Stimulated activated CD4-positive, alpha-beta T cell treated with anti-CD3 and anti-CD28 coated beads, Interleukin-15, amount 100 ng/mL, for 1 hour (primary cell): ENCODE measurements at places on chromosomes 7 and 10.
A peak's percentile ranks its signal among the peaks of the same experiment; 100 is the strongest.

DNA sequence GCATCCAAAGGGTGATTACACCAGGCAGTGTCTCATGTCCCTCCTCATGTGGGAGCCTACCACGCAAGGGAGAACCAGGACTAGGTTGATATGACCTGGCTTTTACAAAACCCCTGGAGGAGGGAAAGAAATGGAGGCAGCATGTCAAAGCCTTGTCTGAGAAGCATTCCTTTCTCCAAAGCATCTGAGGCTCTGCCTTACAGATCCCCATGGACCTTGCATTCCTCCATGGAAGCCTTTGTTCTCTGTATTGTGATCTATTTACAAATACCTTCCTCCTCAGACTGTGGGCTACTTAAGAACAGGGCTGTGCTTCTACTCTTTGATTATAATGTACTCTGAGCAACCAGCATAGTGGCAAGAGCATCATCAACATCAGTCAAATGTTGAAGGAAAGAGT, 197.0 kb downstream of the PLXNA4 start:
- DNase-seq, result no peak

DNA sequence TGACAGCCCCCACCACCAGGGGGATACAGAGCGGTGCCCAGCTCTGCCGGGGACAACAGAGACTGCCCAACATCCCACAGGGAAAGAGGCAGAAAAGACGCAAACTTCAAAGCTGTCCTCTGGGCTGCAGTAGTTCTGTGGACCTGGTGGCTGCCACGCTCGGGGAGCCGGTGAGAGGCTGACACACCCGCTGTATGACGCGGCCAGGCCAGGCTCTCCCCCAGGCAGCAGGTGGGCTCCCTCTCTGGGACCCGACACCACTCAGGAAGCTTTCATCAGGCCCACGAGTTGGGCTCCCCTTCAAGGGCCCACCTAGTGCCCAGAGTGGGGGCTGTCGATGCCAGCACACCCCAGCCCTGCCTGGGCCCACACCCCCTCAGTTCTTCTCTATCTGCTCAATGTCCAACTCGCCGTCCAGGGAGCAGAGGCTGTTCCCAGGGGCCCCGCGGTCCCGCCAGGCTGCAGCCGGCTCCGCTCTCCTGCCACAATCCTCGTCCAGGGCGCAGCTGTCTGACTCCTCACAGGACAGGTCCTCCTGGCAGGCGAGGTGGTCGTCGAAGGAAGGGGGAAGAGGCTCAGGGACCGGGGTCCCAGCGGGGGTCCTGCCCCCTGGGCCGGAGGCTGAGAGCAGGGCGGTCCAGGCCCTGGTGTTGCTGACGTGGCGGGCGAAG, 121.2 kb downstream of the FAM53B start:
- DNase-seq, result no peak

DNA sequence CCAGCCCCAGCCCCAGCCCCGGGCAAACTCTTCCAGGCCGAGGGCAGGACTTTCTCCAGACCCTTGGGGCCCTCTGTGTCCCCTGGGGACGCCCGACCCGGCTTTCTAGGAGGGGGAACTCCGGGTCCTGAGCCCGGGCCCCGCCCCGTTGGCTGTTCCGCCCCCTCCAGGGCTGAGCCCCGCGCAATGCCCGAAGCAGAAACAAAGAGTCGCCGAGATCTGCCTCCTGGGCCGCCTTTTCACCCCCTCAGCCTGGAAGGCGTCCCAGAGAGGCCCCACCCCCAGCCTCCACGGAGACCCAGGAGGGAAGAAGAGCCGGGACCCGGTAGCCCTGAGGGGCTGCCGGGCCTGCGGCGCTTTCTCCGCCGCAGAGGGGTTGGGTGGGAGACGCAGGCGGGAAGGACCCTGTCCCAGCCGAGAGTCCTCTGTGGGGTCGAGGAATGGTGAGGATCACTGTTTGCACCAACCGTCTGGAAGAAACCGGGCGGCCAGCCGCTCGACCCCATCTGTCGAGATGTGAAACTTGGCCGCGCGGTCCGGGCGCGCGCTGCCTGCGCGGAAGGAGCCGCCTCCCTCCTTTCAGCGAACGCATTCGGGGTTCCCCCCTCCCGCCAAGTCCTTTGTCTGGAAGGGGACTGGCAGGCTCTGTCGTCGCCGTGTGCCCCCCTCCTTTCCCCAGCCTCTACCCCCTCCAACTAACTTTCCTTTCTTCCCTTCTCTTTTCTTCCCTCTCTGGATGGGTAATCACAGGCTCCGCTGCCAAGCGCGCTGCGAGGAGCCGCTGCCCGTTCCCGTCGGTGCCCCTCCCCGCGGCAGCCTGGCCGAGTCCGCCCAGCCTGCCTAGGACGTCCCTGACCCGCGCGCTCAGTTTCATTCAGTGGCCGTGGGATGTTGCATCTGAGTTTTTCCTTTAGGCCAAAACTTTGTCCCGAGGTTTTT, 10.2 kb downstream of the EN2 start:
- DNase-seq, result no peak

GRCh38 chr10:70267161-70267933, 16.5 kb downstream of the NPFFR1 start:
- no peak for DNase-seq

GRCh38 chr7:40760293-40760964, 625.6 kb downstream of the SUGCT start:
- DNase-seq, result no peak

GRCh38 chr7:134731616-134732015, 47.8 kb upstream of the CALD1 start:
- no peak for DNase-seq

- DNase-seq, result no peak
Measured at GRCh38 chr10:23530079-23530478, 91.2 kb downstream of the OTUD1 start.

GRCh38 chr10:118062798-118063238, 16.1 kb upstream of the RAB11FIP2 start:
- no peak for DNase-seq

- DNase-seq, result no peak
Measured at GRCh38 chr7:45401155-45401554, 173.0 kb upstream of the ADCY1 start.

- no peak for DNase-seq
Measured at GRCh38 chr10:67803588-67804394, 34.2 kb downstream of the DNAJC12 start.

GRCh38 chr7:139286144-139286543, 55.0 kb upstream of the FMC1 start:
- no peak for DNase-seq

GRCh38 chr7:41448104-41448503, 254.8 kb downstream of the INHBA start:
- no peak for DNase-seq

- no peak for DNase-seq
Measured at GRCh38 chr7:80284855-80285254, 150.2 kb downstream of the GNAI1 start.

DNA sequence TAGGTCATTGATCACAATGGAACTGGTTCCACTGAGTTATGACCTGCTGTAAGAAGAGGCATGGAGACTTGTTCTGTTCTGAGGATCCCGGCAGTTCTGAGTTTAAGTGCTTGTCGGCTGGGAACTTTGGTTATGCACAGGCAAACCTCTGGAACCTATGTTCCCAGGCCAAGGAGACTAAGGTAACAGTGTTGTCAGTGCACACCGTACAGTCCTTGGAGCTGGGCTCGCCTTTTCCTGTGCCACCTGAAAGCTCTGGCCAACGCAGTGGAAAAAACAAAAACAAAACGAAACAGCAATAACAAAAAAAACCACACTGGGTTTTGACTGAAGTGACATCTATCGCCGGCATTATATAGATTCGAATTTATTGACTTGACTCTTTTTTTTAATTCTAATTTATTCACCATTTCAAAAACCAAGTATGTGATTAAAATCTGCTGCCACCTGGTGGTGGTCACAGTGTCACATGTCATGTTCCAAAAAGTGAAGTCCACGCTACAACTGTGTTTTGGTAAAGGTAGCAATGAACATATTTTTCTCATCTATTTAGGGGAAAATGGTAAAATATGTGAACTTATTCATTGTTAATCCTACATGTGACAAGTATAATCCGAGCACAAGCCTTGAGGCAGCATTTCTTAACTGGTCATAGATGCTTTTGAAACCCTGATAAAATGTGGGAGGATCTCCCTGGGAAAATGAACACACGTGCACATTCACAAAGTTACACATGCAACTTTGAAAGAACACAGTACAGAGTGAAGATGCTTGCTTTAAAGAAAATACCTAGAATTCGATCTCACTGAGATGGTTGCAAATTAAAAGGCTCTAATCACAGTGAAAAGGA, 113.8 kb upstream of the PPP2R2D start:
- no peak for DNase-seq

- DNase-seq, result no peak
Measured at GRCh38 chr7:97187067-97187466, 69.6 kb downstream of the SDHAF3 start.

GRCh38 chr10:93386631-93387369, 95.3 kb downstream of the MYOF start:
- DNase-seq, result no peak

GRCh38 chr10:63083904-63084689, 49.0 kb upstream of the NRBF2 start:
- DNase-seq, result no peak

GRCh38 chr7:151825721-151826120, 51.2 kb downstream of the PRKAG2 start:
- DNase-seq, result no peak

DNA sequence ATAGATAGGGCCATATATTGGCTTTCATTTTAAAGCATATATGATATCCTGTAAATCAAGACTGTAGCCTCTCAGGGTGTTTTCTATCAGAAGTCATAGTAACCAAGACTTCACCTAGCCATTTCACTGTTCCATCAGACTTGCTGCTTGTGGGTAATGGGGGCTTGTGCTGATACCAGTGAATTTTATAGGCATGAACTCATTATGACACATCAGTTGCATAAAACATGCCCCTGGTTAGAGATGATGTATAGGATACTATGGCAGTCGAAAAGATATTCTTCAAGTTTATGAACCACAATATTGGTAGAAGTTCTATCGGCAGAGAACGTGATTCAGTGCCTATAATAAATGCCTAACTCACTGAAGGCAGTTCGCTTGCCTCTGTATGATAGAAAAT, 206.4 kb downstream of the ITGB1 start:
- no peak for DNase-seq

GRCh38 chr7:125118444-125118843, 188.8 kb upstream of the POT1 start:
- no peak for DNase-seq

DNA sequence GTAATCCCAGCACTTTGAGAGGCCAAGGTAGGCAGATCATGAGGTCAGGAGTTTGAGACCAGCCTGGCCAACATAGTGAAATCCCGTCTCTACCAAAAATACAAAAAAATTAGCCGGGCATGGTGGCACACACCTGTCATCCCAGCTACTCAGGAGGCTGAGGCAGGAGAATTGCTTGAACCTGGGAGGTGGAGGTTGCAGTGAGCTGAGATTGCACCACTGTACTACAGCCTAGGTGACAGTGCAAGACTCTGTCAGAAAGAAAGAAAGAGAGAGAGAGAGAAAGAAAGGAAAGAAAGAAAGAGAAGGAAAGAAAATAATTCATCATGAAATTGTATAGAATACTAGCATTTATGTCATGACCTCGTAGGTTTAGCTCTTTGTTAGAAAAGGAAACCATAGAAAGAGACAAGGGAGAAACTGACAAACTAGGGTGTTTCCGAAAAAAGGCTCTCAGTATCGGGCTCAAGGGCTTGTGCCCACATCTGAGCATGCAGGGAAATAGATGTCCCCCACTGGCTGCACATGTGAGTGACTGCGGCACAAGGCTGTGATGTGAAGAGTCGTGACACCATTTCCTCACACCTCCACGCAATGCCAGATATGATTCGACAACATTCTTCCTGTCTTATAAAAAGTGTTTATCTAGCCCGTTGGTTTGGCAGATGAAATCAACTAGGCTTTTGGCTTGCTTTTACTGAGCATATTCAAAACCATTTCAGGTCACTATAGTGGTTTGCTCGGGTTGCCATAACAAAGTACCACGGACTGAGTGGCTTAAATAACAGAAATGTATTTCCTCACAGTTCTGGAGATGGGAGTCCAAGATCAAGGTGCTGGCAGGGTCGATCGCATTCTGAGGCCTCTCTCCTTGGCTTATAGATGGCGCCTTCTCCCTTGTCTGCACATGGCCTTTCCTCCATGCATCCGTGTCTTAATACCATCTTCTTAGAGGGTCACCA, 2.0 kb downstream of the SRGN start:
- DNase-seq, result peak; percentile 37

- DNase-seq, result no peak
Measured at GRCh38 chr7:26153823-26154783, 2.1 kb downstream of the NFE2L3 start.

GRCh38 chr7:155247479-155248365, 50.0 kb upstream of the INSIG1 start:
- no peak for DNase-seq
